ENCODE measurements at places on chromosomes 4 and X. TPM values are rescaled to one million over a fixed set of nuclear protein-coding genes. Genes with fewer than 3 reads are reported as not detected.
A peak's percentile ranks its signal among the peaks of the same experiment; 100 is the strongest.

- DNase-seq, result no peak
Measured at GRCh38 chr4:56400560-56400959, 13.3 kb upstream of the AASDH start.

DNA sequence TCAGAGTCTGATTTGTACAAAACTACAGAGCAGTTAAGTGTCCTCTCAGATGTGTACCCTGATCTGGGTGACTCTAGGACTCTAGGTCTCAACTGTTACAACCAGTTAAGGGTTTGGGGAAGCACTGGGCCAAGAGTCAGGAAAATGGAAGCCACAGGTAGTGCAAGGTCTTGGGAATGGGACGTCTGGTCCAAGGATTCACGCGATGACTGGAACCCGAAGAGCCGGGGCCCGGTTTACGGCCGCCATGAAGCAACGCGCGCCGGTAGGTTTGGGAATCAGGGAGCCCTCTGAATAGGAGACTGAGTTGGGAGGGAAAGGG lies 321 bp upstream of the HPRT1 start:
- DNase-seq, result no peak

UTP14A gene
- 33.6 TPM for total RNA-seq

CCNG2 gene
- 32.0 TPM for total RNA-seq

DNA sequence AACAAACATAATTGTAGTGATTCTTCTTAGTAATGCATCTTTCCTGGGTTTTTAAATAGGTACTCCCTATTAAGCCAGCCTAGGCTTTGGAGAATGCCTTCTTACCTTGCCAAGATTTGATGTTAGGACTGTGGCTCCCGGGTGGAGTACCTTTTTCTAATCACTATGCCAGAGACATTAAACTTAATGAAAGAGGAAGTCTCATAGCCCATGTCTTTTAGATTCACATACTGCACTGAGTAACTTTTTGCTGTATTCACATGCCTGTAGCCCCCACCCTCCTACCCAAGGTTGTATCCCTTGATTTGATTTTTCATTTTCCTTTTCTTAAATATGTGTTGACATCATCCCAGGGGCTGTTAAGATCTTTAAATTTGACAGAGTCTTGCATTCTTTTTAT lies 104.2 kb upstream of the TLR2 start:
- no peak for DNase-seq

DNA sequence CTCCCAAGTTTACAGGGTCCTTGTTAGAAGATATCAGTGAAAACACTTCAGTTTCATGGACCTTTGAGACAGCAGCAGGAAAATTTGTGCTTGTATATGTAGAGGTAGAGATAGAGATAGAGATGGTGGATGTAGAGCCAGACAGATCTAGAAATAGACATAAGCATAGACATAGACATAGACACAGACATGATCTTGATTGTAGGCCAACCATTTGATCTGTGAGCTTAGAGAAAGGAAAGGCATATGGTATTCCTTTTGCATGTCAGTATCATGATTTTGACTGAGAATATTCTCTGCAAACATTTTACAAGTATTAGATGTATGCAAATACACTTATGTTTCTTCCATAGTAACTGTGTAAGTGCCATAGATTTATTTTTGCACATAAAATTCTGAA lies 65.0 kb downstream of the PRKG2 start:
- DNase-seq, result no peak

ACOX3 gene
- total RNA-seq, result 20.6 TPM

DNA sequence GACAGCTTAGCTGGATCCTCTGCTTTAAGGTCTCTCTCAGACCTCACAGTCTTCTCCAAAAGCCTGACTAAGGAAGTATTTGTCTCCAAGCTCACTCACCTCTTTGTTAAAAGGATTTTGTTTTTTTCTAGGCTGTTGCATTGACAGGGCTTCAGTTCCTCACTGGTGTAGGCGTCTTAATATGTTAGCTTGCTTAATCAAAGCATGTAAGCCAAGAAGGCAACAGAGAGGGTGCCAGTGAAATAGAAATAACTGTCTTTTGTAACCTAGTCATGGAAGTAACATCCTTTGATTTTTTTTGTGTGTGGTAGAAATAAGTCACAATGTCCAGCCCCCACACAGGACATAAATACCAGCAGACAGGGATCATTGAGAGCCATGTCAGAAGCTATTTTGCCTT lies 58.8 kb downstream of the FIP1L1 start:
- DNase-seq, result no peak

REELD1 gene
- 2.6 TPM for total RNA-seq

DNA sequence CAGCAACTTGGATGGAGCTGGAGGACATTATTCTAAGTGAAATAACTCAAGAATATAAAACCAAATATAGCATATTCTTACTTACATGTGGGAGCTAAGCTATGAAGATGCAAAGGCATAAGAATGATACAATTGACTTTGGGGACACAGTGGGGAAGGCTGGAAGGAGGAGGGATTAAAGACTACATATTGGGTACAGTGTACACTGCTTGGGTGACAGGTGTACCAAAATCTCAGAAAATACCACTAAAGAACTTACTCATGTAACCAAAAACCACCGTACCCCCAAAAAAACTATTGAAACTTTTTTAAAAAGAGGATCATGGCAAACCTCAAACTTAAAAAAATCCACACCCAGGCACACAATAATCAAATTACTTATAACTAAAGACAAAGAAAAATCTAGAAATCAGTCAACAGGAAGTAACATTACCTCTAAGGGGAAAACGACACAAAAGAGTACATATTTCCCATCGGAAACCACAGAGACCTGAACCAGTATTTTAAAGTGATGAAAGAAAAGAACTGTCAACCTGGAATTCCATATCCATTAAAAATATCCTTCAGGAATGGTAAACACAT lies 241.8 kb downstream of the PRDM5 start:
- DNase-seq, result no peak

DNA sequence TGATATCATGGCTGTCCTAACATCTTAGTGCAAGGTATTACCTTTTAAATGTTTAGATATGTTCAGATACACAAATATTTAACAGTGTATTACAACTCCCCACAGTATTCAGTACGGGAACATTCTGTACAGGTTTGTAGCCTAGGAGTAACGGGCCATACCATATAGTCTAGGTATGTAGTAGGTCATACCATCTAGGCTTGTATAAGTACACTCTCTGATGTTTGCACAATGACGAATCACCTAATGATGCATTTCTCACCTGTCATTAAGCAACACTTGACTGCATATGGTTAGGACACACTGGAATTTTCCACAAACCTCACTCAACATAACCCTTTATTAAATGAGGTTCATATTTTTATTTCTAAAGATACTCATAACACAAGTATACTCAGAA lies 67.7 kb downstream of the THOC2 start:
- no peak for DNase-seq

DNA sequence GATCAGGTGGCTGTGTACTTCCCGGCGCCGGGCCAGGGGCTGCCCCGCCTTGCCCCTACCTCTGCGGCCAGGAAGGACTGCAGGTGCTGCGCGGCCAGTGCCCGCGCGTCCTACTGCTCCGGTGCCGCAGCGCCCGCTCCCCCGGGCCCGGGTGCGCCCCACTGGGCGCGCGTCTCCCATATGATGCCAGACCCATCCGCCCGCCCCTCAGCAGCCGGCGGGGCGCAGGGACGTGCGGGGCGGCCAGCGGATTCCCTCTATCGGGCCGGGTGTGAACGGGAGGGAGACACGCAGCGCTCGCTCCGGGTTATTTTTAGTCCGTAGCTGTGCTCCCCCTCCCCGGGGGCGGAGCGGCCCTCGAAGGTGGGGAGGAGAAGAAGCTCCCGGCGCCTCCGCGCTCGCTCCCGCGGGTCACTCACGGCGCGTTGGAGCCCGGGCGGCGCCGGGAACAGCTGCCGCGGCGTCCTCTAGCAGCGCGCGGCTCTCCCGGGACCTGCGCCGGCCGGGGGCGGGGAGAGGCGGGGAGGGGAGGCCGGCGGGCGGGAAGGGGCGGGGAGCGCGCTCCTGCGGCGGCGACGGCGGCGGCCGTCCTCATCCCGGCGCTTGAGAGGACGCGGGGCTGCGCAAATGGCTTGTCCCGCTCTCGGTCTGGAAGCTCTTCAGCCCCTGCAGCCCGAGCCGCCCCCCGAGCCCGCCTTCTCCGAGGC lies 103.6 kb downstream of the UCHL1 start:
- no peak for DNase-seq

GRCh38 chr4:109278594-109279031 lies 23.8 kb downstream of the COL25A1 start:
- DNase-seq, result no peak

DNA sequence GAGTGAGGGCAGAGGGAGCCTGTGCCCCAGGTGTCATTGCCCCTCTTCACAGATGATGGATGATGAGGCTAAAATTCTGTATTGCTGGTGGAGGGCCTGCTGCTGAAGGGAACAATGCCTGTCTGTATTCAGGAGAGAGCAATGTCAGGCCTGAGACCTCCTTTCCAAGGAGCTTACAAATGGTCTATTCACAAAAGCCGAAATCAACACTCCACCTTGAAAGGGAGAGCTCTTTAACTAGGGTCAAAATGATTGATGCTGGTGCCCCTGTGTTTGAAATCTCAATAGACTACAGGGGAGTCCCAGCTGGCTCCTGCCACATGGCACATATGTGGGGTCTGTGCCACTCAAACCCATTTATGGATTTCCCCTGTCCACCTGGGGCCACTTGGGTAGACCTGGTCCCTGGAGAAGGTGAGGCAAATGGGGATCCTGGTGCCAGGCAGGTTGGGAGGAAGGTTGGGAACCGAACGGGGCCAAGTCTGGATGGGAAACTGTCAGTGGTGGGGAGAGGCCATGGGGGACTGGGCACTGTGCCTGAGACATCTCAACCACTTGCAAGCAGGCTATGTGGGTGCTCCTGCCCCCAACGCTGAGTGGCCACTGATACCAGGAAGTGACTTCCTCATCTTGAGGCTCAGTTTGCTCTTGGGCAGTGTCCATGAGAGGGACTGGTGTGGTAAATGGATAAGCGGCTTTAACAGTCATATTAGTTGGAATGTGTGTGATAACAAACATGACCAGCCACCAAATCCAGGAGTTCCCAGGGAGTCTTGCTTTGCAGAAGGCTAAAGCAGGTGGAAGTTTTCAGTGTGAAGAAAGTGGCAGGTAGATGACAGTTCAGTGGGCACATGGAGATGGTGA lies 223.8 kb upstream of the PSAPL1 start:
- DNase-seq, result no peak

DNA sequence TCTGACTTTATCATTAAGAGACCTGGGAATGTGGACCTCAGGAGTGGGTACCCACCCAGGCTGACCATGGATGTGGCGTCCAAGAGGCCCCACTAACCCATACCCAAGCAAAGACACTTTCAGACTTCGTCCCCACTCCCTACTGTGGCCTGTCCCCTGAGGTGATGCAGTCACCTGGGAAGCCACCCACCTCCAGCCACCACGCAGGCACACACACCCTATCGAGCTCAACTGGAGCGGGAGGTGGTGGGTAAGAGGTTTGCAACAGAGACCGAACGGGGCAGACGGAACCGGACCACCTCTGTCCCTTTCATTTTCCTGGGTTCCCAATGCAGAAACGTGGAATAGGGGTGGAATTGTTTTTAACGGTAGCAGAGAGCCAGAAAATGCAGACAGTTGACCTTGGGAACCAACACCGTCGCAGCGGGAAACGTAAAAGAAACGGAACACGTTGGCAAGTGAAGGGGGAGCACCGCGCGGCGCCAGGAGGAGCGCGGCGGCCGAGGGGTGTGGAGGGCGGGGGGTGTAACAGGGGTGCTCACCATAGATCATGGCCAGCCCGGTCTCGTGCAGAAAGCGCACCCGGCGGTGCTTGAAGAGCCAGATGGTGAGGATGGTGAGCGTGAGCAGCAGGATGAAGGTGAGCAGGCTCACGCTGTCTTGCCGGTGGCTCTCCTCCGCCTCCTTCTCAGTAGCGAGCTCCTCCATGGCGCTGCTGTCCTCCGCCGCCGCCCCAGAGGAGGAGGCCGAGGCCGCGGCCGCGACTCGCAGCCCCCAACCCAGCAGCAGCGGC lies 559 bp downstream of the SLC9A7 start:
- peak; percentile 15 for DNase-seq

RASGEF1B gene
- 40.2 TPM for total RNA-seq

DNA sequence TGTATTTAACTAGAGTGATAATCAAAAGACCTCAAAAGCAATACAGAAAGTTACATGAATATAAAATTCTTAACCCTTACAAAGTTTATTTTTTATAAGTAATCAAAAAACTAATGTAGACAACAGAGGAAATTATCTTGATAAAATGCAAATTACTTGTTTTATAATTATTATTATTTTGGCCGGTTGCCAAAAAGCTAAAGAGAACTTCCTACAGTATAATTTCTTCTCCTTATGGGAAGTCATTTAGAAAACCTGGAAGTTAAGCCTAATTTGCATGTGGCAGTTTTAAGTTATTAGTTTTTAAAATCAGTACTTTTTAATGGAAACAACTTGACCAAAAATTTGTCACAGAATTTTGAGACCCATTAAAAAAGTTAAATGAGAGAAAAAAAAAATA lies 621.3 kb upstream of the PCDH10 start:
- no peak for DNase-seq

- DNase-seq, result no peak
Measured at GRCh38 chr4:10089346-10089745, 27.3 kb downstream of the WDR1 start.

TXK gene
- 0.98 TPM for total RNA-seq

GRCh38 chr4:177974461-177974860 lies 532.2 kb upstream of the AGA start:
- no peak for DNase-seq

- no peak for DNase-seq
Measured at GRCh38 chr4:153028535-153028934, 92.4 kb downstream of the FHDC1 start.

DNA sequence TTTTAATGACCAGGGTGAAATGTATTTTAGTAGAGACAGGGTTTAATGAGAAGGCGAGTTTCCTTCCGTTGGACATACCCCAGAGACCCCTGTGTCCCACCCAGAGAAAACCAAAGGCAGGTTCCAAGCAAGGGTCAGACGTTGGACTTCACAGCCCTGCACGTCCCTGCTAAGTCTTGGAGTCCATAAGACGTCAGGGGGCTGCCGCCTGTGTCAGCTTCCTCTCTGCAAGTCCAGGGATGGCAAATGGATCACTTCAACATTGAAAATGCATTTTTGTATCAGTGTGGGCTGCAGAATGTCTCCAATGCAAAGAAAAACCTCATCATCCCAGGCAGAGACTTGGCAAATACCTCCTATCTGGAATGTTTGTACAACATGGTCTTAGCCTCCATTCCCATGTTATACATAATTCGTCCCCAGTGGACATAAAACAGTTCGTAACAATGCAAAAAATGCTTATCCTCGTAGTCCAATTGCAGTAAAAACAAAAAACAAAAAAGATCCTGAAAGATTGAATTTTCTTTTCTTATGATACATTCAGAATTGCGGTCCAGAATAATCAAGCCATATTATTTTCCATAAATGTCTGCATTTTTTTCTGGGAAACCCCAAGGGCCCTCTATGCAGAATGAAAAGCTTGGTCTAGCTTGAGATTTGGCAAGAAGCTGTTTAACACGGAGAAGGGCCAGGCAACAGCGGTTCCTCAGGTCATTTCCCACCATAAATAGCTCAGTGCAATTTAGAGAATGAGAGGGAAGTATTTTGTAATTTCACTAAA lies 190.9 kb downstream of the SHOX start:
- no peak for DNase-seq

DNA sequence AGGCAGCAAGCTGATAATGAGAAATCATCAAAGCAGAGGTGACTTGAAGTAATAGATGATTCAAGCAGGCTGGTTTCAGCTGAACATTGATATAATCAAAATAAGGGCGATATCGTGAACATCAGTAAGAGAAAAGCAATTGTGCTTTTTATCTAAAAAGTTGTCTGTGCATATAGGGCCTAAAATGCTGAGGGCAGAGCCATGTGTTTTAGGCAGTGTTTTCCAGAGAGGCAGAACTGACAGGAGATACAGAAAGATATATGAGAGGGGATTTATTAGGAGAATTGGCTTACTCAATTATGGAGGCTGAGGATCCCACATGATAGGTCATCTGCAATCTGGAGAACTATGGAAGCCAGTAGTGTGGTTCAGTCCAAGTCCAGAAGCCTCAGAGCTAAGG lies 136.5 kb upstream of the NPY2R start:
- no peak for DNase-seq

All from activated B cell treated with CpG ODN at 0.5 μM for 24 hours (primary cell).